Effector CD4-positive, alpha-beta T cell (primary cell): ENCODE measurements at places on chromosomes 16 and 17.
A peak's percentile ranks its signal among the peaks of the same experiment; 100 is the strongest.

DNA sequence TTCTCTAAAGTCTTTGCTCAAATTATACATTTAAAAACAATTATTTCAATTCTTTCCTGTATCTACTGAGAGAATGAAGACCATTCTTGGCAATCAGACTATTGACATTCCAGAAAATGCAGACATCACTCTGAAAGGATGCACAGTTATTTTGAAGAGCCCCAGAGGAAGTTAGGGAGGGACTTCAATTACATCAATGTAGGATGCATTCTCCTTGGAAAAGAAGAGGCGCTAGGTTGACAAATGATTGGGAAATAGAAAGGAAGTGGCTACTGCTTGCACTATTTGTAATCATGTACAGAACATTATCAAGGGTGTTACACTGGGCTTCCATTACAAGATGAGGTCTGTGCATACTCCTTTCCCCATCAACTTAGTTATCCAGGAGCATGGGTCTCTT lies 74.3 kb downstream of the SSH2 start:
- no peak for DNase-seq

DNA sequence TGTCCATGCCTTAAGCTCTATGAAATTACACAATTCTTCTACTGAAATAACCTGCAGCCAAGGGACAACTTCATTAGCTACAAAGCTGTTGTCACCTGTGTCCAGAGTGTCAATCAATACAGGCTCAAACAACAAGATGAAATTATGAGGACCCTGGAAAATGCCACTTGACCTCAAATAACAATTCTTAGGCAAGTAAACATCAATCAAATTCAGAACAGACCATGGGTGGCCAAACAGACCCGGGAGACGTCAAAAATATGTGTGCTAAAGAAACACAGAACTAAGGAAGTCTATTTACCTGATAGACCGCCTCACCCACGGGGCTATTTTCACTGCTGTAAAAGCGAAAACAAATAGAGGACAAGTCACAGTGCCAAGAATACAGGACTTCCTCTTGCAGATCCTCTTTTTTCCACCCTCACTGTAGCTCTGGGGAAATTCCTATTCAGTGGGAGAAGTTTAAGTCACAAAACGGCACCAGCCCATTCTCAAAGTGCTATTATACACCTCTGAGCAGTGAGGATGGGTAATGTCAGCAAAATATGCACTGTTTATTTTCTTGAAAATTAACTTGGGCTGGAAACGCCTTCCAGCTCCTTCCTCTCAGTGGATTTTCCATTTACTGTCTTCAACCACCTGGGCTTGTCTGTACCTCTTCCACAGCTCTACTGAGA lies 2.7 kb downstream of the LITAF start:
- DNase-seq: no peak

- no peak for DNase-seq
These were observed 7.1 kb upstream of the TMC5 start for GRCh38 chr16:19410435-19411171.

GRCh38 chr17:36722121-36722902 lies 120.9 kb downstream of the MRM1 start:
- peak; percentile 59 for DNase-seq

- DNase-seq: no peak
These were observed 630 bp downstream of the MILR1 start for GRCh38 chr17:64449545-64449944.

DNA sequence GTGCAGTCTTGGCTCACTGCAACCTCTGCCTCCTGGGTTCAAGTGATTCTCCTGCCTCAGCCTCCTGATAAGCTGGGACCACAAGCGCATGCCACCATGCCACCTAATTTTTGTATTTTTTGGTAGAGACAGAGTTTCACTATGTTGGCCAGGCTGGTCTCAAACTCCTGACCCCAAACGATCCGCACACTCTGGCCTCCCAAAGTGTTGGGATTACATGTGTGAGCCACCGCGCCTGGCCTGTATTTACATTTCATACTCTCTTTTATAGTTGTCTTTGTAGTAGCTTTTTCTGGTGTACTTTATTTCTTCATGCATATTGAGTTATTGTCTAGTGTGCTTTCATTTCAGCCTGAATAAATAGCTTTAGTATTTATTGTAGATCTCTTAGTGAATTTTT lies 10.1 kb upstream of the ADORA2B start:
- DNase-seq: no peak
